Mucosa of descending colon (tissue), 3 donors: ENCODE measurements at places on chromosomes 7 and 10. TPM values are rescaled to one million over a fixed set of nuclear protein-coding genes. Genes with fewer than 3 reads are reported as not detected.

- DNase-seq = no peak
Measured at GRCh38 chr10:28993056-28993455, 295.8 kb upstream of the LYZL1 start.

- peak; percentile 67 for DNase-seq
Measured at GRCh38 chr10:3467052-3467951, 294.7 kb upstream of the PITRM1 start.

GRCh38 chr10:48785796-48786195, 101.1 kb downstream of the WDFY4 start:
- no peak for DNase-seq

- no peak for DNase-seq
Measured at GRCh38 chr10:130748409-130749057, 563.0 kb downstream of the TCERG1L start.

- peak; percentile 74 for DNase-seq
Measured at GRCh38 chr7:20330928-20331909, 519 bp downstream of the ITGB8 start.

- DNase-seq = peak; percentile 92
Measured at GRCh38 chr7:151083071-151083823, at the start of gene TMUB1. Gene TMUB1, minus strand, starts transcription at chr7:151083493. Its CDS starts 930 bp downstream, at chr7:151082563.

DNA sequence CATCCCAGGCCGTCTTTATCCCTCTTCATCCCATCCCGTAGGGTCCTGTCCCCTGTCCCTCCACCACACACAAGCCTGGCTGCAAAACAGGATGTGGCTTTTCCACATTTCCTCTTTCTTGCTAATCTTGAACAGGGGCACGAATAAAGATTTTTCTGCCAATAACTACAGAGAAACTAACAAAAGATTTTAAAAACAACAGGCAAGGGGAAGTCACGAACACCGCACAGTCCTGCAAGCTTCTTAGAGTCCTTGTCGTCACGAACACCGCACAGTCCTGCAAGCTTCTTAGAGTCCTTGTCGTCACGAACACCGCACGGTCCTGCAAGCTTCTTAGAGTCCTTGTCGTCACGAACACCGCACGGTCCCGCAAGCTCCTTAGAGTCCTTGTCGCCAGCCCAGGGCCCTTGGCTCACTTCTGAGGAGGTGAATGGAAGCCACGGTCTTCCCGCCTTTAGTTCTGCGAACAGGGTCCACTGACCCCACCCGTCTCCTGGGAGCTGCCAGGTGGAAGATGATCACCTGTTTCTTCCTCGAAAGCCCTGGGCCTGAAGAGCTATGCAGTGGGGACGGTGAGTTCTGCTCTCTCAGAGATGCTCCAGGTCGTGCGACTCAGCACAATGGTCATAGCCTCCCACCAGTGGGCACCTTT, 10.3 kb upstream of the INSIG1 start:
- DNase-seq = no peak

The PALD1 gene
- total RNA-seq = 1.9 TPM

DNA sequence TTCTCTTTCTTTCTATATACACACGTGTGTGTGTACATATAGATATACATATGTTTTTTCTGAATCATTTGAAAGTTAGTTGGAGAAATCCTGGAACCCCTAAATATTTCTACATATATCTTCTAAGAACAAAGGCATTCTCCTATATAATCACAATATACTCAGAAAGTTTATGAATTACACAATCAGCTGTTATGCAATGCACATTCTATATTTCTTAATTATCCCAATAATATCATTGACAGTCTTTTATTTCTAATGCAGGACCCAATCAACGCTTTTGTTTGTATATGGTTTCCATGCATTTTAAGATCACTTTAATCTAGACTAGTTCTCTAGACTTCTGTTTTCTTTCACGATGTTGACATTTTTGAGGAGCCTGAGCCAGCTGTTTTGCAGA, 27.7 kb upstream of the ZNF746 start:
- DNase-seq = no peak

The SOSTDC1 gene
- total RNA-seq = 6.7 TPM

The LOXL4 gene
- 0.58 TPM for total RNA-seq
